ENCODE measurements at places on chromosomes 3 and 15. TPM values are rescaled to one million over a fixed set of nuclear protein-coding genes. Genes with fewer than 3 reads are reported as not detected.

Gene RHOV
- 1.7 TPM for total RNA-seq

Gene MCCC1
- total RNA-seq = 37.5 TPM

Gene SNX22
- 10.5 TPM for total RNA-seq

Gene TMEM42
- 11.1 TPM for total RNA-seq

Gene ERC2
- total RNA-seq = 51.3 TPM

Gene NMNAT3
- total RNA-seq = 8.0 TPM

Gene TMEM207
- not detected for total RNA-seq

Gene SLC26A6
- 27.5 TPM for total RNA-seq

Gene CAV3
- 0.30 TPM for total RNA-seq

Gene CCDC80
- total RNA-seq = 130 TPM

Gene TIGIT
- total RNA-seq = 0.17 TPM

Gene RETNLB
- total RNA-seq = not detected

Gene TNFSF10
- 13.0 TPM for total RNA-seq

Gene CD200R1
- total RNA-seq = 3.3 TPM

Gene TM4SF1
- total RNA-seq = 106 TPM

Gene MYO5C
- total RNA-seq = 6.9 TPM

Gene CLEC3B
- total RNA-seq = 391 TPM

Gene GATA2
- total RNA-seq = 4.6 TPM

Gene SPPL2A
- total RNA-seq = 111 TPM

Gene ANKUB1
- total RNA-seq = 1.8 TPM

Gene CATSPER2
- total RNA-seq = 2.6 TPM

Gene MESP2
- not detected for total RNA-seq

Measured in spinal cord (tissue), 10 donors.